Stimulated activated CD8-positive, alpha-beta memory T cell treated with anti-CD3 and anti-CD28 coated beads, Interleukin-4, amount 100 ng/mL, for 1 hour (primary cell): ENCODE measurements at places on chromosomes 4 and X.

- DNase-seq: no peak
These were observed 282.5 kb upstream of the RASGEF1B start for GRCh38 chr4:81754169-81754568.

- DNase-seq: no peak
These were observed 16.4 kb upstream of the PRSS48 start for GRCh38 chr4:151260526-151260925.

DNA sequence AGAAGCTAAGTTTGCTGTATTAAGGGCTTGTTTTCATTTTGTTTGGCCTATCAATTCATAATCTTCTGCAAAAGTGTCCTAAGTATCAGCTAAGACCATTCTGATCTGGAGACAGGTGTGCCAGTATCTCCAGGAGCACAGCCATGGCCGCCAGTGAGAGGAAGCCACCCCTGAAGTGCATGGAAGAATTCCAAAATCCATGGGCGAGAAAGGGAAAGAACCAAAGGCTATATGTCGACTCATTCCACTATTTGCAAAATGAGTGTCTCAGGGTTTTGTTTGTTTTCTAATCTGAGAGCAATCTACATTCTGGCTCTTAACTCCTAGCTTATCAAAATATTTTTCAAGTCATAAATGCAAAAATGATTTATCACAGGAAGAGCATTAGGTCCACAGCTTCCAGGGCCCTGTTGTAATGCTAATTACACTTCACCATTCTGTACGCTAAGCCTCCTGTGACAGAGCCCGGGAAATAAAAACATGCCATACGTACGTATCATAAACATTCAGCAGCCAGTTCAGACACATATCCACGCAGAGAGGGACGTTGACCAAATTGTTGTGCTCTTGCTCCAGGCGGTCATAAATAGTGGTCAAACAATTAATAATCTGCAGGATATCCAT, 137.3 kb upstream of the FTHL17 start:
- no peak for DNase-seq

- no peak for DNase-seq
These were observed 68.2 kb downstream of the FUNDC1 start for GRCh38 chrX:44474410-44474809.

DNA sequence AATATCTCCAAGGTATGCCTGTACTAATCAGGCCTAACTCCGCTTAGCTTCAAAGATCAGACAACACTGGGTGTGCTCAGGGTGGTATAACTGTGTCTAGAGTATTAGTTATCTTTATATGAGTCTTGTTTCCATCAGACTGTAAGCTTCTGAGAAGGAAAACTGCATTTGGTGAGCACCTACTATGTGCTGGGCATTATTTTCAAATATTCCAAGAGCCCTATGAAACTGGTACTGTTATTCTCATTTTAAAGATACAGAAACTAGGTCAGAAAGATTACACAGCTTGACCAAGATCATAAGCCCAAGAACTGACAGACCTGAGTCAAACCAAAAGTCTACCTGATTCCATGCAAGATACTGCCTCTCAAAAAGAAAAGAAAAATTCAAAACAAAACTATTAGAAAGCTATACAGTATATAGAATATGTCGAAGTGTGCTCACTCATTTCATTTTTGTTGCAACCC, 44.4 kb downstream of the LRBA start:
- DNase-seq: no peak

DNA sequence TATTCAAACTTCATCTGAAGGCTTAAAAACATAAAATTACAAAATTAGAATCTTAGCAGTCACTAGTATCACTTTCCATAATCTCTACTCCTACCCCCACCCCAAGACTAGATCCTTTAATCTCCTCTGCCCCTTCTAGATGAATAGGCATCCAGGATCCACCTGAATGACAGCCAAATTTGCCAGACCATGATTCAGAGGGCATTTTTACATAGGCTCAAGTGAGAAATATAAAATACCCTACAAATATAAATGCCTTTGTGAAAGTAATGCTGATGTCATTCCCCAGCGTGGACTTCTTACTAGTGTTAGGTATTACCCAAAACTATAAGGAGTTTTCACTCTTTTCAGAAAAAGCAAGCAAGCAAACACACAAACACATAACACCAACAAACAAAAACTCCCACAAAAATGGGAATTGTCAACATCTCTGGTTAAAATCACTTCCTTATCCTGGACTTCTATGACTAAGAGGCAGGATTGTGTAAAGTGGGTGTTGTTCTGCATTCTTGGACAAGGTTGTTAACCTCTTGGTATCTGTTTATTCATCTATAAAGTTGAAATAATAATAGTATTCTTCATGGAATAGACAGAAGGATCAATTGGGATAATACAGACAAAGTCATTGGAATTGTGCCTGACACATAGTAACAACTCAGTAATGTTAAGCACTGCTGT, 51.3 kb upstream of the TMPRSS11F start:
- no peak for DNase-seq

DNA sequence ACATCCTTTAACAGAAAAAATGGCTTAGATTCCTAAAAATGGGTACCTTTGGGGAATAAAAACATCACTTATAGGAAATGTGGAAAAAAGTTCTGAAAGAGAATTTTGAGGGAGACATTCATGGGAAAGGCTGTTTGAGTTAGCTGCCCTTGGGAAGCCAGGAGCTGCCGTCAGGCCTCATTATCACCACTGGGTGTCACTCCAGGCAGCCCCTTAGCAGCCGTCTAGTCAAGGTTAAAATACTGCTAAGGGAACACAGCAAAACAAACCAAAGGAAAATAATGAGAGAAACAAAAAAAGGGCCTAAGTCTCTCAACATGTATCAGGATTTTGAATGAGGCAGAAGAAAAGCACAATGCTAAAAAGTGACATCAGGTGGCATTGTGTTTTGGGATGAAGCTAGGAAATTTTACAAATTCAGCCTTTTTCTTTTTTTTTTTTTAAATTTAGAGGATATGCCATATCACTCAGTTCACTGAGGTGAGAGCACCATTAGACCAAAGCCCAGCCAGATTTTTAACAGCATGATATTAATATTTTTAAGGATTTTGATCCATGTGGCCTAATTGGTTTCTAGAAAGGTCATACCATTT, 235.3 kb downstream of the GPAT3 start:
- DNase-seq: no peak

- DNase-seq: peak; percentile 59
These were observed 1.8 kb downstream of the MAML3 start for GRCh38 chr4:140152013-140152703.

DNA sequence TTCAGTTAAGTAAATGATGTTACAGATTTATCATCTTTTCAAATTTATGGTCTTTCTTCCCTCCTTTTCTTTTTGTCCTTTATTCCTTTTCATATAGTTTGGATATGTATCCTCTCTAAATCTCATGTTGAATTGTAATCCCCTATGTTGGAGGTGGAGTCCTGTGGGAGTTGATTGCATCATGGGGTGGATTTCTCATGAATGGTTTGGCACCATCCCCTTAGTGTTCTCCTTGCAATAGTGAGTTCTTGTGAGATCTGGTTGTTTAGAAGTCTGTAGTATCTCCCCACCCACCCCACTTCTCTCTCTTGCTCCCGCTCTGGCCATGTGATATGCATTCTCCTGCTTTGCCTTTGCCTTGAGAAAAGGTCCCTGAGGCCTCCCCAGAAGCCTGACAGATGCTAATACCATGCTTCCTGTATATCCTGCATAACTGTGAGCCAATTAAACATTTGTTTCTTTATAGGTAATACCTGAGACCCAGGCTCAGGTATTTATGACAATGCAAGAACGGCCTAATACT, 236.7 kb downstream of the PRDM5 start:
- DNase-seq: no peak

- no peak for DNase-seq
These were observed 4.4 kb upstream of the KCND1 start for GRCh38 chrX:48976086-48976485.

DNA sequence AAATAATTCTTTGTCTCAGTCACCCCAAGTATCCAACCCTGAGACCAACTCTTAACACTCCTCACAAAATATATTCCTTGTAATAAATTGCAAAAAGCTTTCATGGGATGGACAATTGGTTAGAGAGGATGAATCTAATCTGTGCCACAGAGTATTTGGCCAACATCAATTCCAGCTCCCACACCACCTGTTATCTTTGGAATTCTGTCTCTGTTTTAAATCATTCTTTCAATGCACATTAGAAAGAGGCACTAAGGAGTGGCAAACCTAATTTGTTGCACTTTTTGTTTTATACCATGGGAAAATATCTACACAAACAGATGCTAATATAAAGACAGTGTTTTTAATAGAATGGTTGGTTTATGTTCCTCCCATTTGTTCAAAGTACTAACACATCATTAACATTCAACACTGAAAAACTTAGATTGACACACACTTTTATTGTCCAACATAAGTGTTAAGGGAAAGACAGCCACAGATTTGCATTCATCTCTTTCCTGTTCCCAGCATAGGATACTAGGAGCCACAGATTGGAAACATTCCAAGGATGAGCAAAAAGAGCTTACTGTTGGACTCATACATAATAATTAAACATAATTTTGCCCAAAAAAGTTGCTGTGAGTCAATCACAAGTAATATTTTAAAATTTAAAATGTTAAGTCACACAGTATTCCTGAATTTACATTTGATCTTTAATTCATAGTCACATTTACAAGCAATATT, 116.4 kb downstream of the PPA2 start:
- no peak for DNase-seq

GRCh38 chrX:103919270-103919637, 43.2 kb upstream of the TMSB15B start:
- DNase-seq: no peak

DNA sequence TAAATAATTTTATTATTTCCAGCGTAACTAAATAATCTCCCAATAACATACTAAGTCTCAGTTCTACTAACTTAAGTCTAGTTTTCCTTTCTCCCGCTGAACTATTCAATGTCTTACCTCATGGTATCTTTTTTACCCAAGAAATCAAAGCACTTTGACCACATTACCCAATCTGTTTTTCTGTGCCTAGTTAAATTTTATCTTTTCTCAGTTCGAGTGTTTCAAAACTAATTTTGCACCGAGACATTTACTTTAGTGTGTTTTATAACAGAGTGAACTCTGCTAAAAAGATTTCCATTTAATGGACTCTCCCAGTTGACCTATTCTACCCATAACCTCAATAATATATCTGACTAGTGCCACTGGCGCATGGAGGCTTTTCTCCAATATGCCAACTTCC, 67.6 kb upstream of the IRF2 start:
- no peak for DNase-seq

- no peak for DNase-seq
These were observed 7.3 kb upstream of the ARHGAP10 start for GRCh38 chr4:147724468-147725201.

- DNase-seq: no peak
These were observed 202.2 kb upstream of the ETNPPL start for GRCh38 chr4:108965016-108965415.

GRCh38 chr4:125319311-125319710, 4.6 kb downstream of the FAT4 start:
- DNase-seq: no peak

DNA sequence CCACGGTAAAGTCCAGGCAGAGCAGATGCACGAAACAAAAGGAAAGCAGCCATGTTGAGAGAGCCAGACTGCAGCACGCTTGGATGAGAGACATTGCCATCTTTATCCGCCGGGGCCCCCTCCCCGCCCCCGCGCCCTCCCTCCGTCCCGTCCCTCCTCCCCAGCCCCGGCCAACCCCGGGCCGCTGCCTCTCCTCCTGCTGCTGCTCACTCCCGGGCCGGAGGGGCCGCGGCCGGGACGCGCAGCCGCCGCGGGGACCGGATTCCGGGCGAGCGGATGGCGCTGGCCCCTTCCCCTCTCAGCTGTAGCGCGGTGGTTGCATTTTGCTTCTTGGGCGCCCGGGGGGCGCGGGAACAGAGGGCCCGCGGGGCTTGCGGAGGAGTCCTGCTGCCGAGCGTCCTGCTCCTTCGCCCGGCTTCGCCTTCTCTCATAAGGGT, 542 bp downstream of the RNF150 start:
- DNase-seq: no peak

DNA sequence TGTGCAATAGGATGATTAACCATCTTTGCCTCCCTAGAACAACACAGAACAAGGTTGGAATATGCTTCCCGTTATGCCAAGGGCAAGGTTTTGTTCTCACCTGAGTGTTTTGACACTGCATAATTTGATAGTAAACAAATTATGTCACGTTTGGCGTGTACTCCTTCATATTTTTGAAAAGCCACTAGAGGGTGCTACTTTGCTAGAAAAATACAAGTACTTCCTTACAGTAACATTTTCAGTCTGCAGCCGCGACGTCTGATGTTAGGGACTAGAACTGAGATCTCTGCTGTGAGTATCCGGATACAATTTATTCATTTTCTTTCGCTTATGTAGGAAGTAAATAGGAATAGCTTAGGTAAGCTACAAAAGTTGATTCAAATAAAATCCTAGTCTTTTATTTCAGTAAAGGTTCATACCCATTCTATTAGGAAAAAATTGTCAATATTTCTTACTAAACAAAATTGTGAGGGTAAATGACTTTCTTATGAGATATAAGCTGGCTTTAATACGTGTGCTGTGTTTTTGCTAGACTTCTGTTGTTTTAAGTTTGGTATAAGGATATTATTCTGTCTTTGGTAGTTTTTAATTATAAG, 181.1 kb upstream of the WDFY3 start:
- DNase-seq: no peak

DNA sequence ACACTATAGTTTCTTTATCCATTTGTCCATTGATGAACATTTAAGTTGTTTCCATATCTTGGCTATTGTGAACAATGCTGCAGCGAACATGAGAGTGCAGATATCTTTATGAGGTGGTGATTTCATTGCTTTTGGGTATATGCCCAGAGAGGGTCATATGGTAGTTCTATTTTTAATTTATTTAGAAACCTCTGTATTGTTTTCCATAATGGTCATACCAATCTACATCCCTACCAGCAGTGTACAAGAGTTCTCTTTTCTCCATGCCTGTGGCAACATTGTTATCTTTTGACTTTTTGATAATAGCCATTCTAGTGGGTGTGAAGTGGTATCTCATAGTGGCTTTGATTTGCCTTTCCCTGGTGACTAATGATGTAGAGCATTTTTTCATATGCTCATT, 48.8 kb downstream of the EDA start:
- no peak for DNase-seq
